Calu3 (cell line): ENCODE measurements at places on chromosomes 1 and 21. TPM values are rescaled to one million over a fixed set of nuclear protein-coding genes. Genes with fewer than 3 reads are reported as not detected.

GRCh38 chr1:33086384-33086850 lies 5.5 kb downstream of the AZIN2 start:
- DNase-seq, result peak; percentile 73

DNA sequence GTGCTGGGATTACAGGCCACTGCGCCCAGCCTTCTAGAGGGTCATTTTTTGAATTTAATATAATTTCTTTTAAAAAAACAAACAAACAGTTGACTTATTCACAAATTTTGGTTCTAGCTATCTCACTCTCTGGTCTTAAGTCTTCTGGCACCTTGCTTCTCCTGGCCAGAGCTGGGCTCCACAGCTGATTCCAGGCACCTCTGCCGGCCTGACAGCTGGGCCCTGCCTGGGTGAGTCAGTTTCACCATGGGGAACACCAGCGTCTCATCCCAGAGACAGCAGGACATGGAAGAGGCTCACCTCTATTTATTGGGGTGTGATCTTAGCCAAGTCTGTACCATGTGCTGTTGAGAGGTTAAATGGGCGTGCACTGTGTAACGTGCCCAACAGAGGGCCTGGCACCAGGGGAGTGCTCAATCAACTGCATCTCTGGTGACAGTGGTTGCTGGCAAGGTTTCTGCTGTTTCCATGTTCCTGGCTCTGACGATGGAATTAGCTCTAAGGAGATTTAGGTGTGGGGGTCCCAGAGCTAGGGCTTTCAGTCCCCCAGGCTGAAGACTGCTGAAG lies 956 bp downstream of the CPLANE2 start:
- peak; percentile 61 for DNase-seq

DNA sequence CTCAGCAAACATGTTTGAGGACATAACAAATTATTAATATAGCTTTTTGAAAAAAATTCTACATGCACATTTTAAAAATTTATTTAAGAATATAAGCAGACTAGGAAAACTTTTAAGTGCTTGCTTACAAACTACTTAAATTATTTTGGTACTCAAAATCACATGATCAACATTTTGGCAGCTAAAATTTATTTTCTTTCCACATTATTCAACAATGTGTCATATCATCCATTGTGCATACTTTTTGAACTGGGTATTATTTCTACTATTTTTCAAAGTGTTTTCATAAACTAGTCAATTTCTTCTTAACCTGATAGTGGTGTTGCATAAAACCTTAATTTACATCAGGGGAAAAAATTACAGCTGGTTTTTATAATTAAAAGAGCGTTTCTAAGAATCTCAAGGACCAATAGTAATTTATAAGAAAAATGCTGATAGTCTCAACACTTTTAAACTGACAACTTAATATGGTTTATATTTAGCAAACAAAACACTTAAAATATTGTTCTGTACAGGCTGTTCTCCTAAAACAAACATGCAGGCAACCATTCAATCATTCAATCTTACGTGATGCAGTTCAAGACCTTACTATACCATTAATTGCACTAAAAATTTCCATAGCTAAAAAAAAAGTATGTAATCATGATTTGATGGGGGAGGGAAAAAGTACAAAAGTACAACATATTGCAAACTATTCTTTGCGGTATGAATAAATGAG lies 105.0 kb downstream of the GPATCH2 start:
- DNase-seq, result no peak

The C1orf116 gene
- total RNA-seq, result 106 and 124 TPM in 2 replicates

GRCh38 chr1:59265622-59266021 lies 31.3 kb upstream of the FGGY start:
- no peak for DNase-seq

DNA sequence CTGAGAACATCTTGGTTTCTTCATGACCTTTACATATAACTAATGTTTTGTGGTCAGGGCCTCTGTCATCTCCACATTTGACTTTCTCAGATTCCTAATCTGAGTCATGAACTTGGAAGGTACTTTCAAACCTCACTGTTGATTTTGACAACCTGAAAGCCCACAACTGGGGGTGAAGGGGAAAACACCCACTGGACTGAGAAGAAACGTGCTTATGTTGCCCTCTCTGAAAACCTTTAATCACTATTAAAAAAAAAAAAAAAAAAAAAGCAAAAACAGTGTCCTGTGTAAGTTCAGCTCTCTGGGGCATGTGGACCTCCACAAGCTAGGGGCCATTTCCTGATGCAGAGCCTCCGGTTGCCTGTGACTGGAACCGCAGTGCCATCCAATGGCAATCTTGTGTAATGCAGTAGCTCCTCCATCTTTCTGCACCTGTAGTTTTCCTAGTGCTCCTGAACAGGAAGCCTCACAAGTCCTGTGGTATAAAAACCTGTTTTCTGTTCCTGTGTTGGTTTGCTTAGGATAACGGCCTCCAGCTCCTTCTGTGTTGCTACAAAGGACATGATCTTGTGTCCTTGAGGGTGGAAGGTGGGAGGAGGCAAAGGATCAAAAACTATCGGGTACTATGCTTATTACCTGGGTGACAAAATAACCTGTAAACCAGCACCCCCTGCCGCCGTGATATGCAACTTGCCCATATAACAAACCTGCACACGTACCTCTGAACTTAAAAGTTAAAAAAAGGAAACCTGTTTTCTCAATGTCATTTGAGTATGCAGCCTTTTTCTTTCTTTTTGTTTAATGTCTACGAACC lies 124.5 kb downstream of the ZNF648 start:
- DNase-seq, result peak; percentile 73

DNA sequence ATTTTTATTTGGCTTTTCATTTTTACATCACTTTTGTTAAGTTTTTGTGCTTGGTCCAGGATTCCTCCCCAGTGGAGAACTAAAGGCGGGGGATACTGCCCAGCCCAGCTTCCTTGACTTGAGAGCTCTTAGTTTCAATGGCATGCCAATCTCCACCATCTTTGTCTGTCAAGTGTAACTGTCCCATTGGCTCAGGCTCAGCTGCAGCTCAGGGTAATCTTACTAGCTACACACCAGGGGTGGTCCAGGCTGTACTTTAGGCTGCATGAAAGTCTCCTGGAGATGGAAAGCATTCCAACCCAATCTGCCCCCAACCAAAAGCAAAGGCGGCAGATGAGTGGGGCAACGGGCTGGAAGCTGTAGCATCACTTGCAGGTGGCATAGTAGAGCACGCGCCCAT lies 31.4 kb downstream of the CAMK1G start:
- DNase-seq, result no peak

The STUM gene
- not detected in 2 replicates for total RNA-seq

DNA sequence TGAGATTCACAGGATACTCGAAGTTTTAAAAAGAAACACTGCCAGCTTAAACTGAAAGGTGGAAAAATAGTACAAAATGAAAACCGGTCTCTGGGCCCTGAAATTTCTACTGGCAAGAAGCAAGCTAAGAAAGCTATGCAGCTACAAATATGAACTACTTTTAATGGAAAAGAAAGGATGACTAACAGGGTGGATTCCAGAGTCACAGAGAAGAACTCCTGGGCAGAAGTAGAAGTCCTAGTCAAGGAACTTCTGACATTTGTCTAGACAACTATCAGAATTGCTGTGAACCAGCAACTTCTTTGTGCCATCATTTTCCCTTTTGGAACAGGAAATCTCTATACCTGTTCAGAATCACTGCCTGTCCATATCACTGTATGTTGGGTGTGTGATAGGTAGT lies 38.1 kb downstream of the CD160 start:
- no peak for DNase-seq

DNA sequence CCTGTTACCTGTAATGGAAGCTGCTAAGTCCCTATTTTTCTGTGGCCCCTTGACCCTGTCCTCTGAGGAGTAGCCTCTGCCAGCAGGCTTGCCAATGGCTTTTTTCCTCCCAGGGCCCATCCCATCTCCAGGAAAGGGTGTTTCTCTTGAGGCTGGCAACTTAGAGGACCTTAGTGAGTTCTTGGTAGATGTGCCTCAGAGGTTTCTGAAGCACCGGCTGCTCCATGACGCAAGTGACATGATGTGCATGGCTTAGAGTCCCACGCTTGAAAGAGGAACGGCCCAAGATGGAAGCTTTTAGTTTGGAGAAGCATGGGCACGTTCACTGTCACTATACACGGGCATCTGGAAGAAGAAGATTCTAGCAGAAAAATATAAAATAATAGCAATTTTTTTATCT lies 63.0 kb downstream of the TGFB2 start:
- no peak for DNase-seq

The DDOST gene
- total RNA-seq, result 266 and 278 TPM in 2 replicates

DNA sequence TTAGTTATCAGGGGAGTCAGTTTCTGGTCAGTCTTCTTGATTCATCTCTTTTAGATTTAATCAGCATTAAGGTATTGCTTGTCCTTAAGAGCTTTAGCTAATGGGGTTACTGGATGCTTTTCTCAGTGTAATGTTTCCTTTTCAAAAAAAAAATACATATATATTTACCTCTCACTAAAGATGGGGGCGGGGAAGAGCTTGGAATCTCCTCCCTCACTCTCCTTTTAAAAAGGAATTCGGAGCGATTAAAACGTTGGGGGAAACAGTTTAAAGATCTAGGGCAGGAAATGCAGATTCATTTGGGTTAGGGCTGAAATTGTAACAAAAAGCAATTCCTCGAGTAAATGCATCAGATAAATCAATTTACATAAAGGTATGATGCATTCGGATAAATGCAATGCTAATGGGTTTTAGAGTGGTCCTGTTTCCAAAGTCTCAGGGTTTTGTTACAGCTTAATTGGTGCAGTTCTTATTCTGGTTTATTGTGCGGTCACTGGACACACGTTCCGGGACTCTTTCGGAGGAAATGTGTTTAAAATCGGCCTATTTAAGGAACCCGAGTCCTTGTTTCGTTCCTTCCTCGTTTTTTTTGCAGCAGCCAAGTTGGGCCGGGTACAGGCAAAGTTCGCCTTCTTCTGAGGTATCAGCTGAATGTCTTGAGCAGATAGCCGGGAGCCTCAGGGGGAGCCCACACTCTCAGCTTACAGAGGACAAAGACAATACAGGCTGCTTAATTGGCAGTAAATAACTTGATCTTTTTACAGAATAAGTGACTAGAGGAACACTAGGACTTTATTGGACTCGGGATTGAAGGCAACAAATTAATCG lies 1.6 kb downstream of the LMO4 start:
- DNase-seq, result no peak

The TRIM46 gene
- 1.1 and 1.8 TPM in 2 replicates for total RNA-seq

The GJA4 gene
- total RNA-seq, result not detected in 2 replicates

The PCAT6 gene
- total RNA-seq, result 1.3 and 2.8 TPM in 2 replicates

The SEC22B gene
- 18.0 and 18.7 TPM in 2 replicates for total RNA-seq

DNA sequence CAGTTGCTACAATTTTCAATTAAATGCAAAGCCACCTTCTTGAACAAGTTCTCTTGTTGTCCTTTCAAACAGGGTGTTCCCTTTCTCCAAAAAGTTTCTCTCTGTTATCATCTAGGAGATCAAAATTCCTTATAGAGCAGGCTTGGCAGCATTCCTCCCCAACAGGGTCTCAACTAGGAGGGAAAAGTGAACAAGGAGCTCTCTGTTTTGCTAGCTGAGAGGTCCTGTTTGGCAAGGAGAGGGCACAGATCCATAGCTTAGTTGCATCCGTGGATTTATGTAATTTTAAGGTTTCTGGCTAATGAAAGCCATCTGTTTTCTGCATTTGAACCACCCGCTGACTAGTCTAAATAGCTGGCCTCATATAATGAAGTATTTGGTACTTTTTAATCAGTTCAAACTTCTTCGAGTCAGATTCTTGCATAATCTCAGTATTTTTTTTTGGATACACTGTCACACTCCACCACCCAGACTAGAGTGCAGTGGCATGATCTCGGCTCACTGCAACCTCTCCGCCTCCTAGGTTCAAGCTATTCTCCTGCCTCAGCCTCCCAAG lies 54.0 kb downstream of the APP start:
- DNase-seq, result peak; percentile 50

The EPS8L3 gene
- 46.6 and 68.6 TPM in 2 replicates for total RNA-seq

The CYP4Z1 gene
- not detected in 2 replicates for total RNA-seq

- DNase-seq, result peak; percentile 11
Measured at GRCh38 chr1:112905395-112906149, 50.4 kb downstream of the SLC16A1 start.

The FBXO42 gene
- 10.6 and 13.3 TPM in 2 replicates for total RNA-seq

The HCN3 gene
- total RNA-seq, result 11.8 and 19.6 TPM in 2 replicates

The DENND2D gene
- total RNA-seq, result 11.8 and 20.0 TPM in 2 replicates

The ZNF697 gene
- 3.9 and 4.8 TPM in 2 replicates for total RNA-seq
